ENCODE measurements at places on chromosomes 2 and 18.

GRCh38 chr18:44954257-44954656 lies 273.6 kb downstream of the SETBP1 start:
- no peak for DNase-seq

DNA sequence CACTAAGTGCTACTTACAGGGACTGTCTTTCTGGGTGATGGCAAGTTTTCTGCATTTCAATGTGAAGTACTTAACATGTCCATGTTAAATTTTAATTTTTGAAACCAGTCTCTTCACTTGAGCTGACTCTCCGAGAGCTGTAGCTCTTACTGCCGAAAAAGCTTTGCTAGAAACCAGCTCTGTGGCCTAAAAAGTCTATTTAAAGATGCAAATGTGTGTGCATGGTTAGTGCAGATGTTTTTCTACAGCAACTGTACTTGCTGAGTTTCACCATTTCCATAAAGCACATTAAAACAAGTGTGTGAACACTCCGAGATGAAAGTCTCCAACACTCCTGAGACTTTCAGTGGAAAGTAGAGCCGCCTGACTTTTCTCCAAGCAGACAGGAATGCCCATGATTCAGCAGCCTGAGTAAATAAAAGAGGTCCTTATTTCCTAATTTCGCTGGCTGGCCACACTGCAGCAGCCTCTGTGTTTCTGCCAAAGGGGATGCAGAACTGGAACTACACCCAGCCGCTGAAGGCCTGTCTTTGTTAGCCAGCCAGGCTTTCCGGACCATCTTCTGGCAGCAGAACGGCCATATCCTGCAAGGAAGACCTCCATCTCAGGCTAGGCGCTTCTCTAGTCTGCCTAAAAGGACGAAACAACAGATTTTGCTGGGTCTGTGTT lies 121.2 kb downstream of the ZNF521 start:
- peak; percentile 80 for DNase-seq

DNA sequence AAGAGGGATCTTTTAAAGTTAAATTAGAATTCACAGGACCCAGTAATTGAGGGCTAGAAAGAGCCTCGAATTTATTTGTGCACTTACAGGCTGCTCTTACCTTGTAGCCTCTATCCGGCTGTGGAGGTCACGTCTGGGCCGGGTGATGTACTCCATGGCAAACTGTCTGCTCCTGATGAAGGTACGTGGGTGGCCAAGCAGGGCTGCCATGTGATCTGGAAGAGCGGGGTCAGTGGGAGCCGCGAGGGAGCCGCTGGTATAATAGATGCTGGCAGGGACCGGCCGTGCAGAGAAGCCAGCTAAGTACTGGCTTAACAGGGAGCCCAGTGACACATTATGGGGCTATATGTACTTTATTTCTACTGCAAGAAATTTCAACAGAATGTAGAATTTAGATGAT lies 59.2 kb downstream of the ADI1 start:
- no peak for DNase-seq

DNA sequence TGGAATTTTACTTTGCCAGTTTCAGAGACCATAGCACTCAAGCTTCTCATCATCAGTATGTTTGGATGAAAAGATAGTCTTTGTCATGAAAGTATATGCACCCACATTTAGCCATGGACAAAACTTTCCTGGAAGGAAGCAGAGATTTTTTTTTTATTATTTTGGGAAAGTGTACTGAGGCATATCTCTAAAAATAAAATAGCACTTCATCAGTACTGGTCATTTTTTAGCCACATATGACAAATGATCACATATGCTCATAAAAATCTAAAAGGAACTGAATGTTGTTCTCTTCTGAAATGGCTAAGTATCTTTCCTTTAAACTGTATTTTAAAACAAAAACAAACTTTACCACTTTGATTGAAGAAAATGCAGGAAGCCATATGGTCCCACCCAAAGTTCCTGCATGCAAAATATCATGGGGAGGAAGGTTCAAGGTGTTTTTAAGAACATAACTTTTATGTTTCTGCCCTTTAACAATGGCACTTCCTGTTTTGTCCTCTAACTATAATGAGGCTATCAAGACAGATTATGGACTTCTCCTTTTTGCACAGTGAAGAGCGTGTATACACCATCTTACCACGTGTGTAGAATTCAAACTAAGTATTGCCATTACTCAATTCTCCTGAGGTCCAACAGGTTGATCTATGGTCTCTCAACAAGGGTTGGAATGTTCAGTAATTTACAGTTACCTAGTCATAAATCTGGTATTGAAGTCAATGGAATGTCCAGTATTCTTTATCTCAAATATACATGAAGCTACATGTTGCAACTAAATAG lies 77.1 kb upstream of the SLC39A10 start:
- DNase-seq: no peak

DNA sequence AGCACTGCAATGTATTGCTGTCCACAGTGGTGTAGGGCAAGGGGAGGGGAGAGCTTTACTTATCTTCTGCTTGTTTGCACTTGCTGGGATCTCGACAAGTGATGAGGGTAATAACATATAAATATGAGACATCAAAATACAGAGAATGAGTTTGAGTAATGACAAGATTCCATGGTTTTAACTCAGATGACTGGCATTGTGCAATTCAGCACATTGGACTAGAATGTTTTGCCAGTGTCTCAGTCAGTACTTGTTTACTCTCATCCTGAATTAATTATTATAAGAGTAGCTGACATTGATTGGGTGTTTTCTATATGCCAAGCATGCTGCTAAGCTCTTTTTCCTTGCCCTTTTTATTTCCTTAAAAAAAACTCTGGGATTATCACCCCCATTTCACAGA lies 306.7 kb upstream of the MMADHC start:
- no peak for DNase-seq

GRCh38 chr2:7950035-7950612 lies 731.7 kb upstream of the ID2 start:
- no peak for DNase-seq

GRCh38 chr18:73646196-73646595 lies 501.4 kb downstream of the FBXO15 start:
- DNase-seq: no peak

GRCh38 chr2:165197346-165197745 lies 6.5 kb downstream of the SCN3A start:
- no peak for DNase-seq

- DNase-seq: no peak
Measured at GRCh38 chr2:154489266-154489858, 209.1 kb upstream of the KCNJ3 start.

GRCh38 chr2:220147161-220148038 lies 520.0 kb downstream of the SLC4A3 start:
- no peak for DNase-seq

- no peak for DNase-seq
Measured at GRCh38 chr18:25247725-25248124, 104.2 kb downstream of the ZNF521 start.

- no peak for DNase-seq
Measured at GRCh38 chr2:10305254-10305635, 2.5 kb downstream of the HPCAL1 start.

GRCh38 chr2:21452263-21452662 lies 328.5 kb downstream of the TDRD15 start:
- no peak for DNase-seq

- DNase-seq: no peak
Measured at GRCh38 chr2:44635725-44636124, 274.0 kb downstream of the CAMKMT start.

GRCh38 chr18:79713341-79713740 lies 33.7 kb downstream of the CTDP1 start:
- no peak for DNase-seq

DNA sequence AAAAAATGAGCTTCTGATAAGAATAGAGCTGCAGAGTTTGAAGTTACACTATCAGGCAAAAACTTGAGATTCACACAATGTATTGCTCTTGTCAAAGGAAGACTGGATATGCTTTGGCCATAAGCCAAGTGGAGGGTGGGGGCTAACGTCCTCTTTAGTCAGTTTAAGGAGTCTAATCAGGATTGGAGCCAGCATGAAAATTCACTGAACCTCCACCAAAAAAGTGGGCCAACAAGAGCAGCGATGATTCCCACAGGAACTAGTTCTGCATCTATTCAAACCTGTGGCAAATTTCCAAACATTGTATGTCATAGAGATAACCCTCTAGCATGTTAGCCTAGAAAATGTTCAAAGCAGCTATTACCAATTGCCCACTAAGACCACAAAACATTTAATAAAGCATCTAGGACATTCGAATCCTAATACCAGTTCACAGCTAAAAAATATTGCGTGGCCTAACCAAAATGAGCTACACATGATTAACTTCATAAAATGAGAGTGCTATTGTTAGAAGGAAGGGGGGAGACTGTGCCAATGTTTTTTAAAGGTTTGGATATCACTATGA lies 43.5 kb upstream of the TMEM247 start:
- DNase-seq: no peak

GRCh38 chr18:23661735-23662308 lies 889 bp downstream of the ANKRD29 start:
- DNase-seq: no peak

DNA sequence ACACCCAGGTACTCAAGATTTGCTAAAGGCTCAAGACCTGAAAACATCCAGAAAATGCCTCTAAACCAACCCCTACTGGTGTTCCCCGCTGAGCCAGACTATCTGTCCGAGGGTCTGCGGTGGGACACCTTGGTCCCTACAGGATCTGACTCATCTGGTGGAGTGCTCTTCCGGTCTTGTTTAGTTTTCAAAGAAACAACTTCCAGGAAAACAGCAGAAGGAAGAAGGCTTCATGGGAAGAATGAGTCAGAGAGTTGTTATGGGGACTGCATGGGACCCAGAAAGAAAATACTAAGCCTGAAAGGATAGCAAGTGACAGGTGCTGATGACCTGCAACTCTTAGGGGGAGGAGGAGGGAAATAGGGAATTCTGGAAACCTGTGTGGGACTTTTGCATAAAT lies 41.3 kb downstream of the ZFP36L2 start:
- DNase-seq: no peak

DNA sequence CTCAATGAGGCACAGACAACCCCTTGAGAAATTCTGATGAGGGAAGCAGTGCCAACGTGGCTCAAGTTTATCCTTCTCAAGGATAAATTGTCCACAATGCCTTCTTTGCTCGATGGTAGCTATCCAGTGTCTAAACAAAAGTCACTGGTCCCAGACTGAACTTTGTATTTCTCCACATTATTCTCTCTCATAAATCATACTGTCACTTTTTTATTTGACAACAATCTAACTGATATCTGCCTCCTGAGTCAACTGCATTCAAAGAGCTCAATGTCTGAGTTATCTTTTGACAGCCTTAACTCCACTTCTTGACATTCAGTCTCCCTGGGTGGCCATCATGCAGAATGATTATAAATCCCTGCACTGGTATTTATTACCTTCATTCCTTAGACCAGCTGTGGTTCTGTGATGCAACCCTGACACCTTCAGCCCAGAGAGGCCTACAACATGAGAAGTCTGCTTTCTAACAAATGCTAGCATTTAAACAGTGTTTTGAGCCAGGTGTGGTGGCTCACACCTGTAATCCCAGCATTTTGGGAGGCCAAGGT lies 38.2 kb downstream of the IMMT start:
- DNase-seq: no peak

DNA sequence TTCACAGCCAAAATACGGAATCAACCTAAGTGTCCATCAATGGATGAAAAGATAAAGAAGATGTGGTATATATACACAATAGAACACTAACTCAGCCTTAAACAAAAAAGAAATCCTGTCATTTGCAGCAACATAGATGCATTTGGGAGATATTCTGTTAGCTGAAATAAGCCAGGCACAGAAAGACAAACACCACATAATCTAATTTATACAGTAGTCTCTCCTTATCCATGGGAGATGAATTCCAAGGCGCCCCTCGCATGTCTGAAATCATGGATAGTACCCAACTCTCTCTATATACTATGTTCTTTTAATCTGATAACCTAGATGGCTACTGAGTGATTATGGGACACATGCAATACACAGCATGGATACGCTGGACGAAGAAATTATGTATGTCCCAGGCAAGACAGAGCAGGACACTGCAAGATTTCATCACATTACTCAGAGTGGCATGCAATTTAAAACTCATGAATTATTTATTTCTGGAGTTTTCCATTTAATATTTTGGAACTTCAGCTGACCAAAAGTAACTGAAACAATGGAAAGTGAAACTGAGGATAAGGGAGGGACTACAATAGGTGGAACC lies 39.5 kb downstream of the ORC4 start:
- DNase-seq: no peak

- DNase-seq: no peak
Measured at GRCh38 chr18:64332835-64333234, 183.9 kb upstream of the LINC00305 start.

GRCh38 chr2:157489983-157490382 lies 46.1 kb upstream of the CYTIP start:
- no peak for DNase-seq

DNA sequence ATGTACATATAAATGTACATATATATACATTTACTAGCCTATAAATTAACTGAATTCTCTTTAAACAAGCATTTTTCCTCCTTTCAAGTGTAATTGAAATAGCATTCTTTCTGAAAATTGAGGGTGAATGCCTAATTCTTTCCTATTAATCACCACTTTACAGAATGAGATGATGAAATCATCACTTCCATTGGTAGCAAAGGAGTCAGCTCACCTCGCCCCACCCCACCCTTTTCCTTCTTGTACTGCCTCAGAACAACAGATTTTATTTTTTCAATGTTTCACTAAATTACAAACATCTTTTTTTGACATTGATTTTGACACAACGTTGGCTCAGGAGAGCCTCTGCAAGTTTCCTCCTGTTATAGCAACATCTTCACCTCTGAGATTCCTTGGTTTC lies 181.9 kb upstream of the CDH7 start:
- DNase-seq: no peak

- DNase-seq: peak; percentile 72
Measured at GRCh38 chr2:152558158-152558984, 158.9 kb downstream of the PRPF40A start.

DNA sequence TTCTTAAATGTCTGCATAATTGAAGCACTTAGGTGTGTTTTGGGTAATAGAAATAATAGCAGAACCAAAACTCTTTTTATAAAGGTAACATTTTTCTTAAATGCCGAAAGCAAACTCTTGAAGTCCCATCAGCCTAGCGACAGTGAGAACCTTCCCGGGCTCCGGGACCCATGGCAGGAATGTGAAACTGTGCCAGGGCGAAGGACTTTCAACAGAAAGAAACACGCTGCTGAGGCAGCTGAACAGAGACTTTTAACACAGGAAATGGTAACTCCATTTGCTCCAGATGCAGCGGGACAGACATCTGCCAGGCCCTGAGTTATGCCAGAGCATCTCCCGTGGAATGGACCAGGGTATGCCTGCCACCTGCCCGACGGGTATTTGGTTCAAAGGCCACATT lies 34.3 kb downstream of the SALL3 start:
- no peak for DNase-seq

DNA sequence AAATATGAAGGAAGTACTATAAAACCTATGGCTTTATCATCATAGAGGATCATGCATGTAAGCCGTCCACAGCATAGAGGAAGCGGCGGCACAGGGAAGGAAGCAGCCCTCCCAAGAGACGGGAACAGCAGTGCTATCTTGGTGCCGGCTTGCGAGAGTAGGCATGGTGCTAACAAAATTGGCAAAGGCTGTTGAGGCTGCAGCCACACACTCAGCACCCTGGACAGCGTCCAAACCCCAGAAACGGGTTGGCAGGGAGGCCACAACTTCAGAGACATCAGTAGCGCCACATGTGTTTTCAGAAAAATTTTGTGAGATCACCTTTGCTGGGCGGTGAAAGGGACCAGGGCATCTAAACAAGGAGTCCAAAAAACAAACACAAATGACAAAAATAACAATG lies 37.7 kb downstream of the NETO1 start:
- no peak for DNase-seq

- DNase-seq: peak; percentile 48
Measured at GRCh38 chr2:64975232-64975821, 13.9 kb upstream of the SLC1A4 start.

Measured in AG04450 (cell line).